Right renal cortex interstitium (tissue), 3 donors: ENCODE measurements at places on chromosomes 5 and 9. TPM values are rescaled to one million over a fixed set of nuclear protein-coding genes. Genes with fewer than 3 reads are reported as not detected.

DNA sequence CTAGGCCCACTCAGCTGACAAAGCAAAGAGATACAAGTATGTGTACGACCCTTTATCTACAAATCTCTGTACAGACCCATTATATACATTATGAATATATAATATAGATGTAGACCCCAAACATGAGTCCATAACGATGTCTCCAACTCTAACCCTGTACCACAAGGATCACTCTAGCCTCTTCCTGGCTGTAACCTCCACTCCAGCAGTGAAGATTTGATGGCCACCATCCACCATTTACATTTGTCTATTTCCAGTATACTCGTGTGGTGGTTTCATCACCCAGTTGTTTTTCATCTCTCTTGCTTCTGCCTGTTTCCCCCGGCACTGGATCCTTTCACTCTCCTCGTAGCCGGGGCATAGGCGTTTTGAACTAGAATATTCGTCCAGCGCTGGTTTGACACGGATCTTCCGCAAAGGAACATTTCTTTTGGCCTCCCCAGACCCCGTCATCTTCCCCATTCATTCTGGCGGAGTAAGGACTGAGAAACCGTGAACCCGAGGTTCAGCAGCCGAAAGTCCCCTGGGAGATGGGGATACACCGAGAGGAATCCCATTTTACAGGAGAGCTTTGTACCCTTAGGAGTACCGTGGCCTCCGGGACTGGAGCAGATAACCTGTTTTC, 828 bp upstream of the TRIO start:
- DNase-seq, result no peak

DNA sequence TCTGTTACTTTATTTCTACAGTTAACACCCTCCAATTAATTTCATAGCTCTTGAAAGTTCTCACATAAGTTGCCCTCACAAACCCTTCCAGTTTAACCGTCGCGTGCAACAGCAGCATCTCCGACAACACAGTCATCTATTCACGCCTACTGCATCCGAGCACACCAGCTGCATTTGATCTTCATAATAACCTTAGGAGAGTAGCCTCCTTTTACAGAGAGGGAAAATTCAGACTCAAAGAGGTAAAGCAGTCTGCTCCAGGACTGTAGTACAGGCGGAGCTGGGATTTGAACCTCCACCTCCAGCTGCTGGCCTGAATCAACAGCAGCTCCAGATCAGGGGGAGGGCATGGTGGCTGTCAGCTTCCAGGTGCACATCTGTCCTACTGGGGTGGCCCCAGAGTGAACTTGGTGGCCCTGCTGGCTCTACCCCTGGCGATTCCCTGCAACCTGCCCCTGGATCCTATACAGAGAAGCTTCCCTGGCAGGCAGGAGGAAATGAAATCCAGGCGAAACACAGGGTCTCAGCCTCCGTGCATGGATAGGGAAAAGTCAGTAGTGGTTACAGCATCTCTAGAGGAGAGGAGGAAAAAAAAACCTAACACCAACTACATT, 71.6 kb upstream of the UNC5A start:
- no peak for DNase-seq

DNA sequence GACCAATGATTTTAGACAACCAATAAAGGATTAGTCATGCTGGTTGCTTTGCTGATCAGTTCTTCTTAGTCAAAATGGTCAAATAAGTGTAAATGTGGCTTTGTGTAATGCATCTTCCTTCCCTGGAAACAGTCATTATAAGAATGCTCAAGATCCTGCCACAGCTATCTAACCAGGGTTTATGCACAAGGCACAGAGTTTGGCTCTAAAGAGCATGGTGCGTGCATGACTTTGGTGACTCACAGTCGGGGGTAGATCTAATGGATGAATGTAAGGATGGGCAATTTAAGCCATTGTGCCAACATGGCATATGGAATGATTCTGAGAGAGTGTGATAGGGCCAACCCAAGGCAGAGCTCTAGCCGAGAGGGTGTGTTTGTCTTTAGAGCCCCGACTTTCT, 6.5 kb downstream of the LIX1 start:
- no peak for DNase-seq

Gene CEMIP2
- polyA plus RNA-seq, result 26.3 TPM

- no peak for DNase-seq
Observed at GRCh38 chr9:89137542-89138462, 40.8 kb downstream of the SHC3 start.

DNA sequence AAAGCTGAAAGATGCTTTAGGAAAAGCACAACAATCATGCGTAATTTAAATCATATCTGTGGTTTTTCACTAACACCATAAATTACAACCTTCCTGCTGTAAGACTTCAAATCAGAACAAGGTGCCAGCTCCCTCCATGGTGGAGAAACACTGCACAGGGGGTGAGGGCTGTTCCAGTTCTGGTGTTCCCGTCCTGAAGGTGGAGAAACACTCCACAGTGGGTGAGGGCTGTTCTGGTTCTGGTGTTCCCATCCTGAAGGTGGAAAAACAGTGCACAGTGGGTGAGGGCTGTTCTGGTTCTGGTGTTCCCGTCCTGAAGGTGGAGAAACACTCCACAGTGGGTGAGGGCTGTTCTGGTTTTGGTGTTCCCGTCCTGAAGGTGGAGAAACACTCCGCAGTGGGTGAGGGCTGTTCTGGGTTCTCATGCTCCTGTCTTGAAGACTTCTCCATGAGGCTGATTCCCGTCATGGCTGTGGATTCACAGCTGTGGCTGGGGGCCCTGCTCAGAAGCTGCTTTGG, 12.9 kb downstream of the PLEKHG4B start:
- DNase-seq, result no peak

GRCh38 chr5:1352231-1353219, 7.6 kb upstream of the CLPTM1L start:
- DNase-seq, result no peak

- no peak for DNase-seq
Observed at GRCh38 chr9:2823227-2823626, 20.7 kb downstream of the PUM3 start.

Gene NMUR2
- polyA plus RNA-seq, result 0.13 TPM

Gene NTRK2
- 99.5 TPM for polyA plus RNA-seq

DNA sequence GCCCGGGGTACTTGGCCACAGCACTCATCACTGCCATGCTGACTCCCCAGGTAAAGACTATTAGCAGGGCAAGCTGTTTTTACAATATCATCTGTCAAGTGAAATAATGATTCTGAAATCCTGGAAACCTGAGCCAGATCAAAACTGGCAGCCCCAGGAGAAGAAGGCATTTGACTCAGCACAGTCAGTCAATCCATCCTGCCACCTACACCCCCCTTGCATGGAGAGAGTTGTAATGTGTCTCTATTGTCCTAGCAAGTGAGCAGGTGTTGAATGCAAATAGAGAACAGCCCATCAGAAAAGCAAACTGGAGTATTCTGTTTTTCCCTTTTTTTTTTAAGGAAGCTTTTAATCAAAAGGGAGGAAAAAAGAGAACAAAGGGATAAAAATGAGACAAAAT, 291.2 kb downstream of the BRINP1 start:
- no peak for DNase-seq

Gene LCN12
- polyA plus RNA-seq, result 15.9 TPM

Gene CCDC183
- 3.4 TPM for polyA plus RNA-seq

- DNase-seq, result peak; percentile 47
Observed at GRCh38 chr9:109258481-109259302, 62.2 kb downstream of the EPB41L4B start.

DNA sequence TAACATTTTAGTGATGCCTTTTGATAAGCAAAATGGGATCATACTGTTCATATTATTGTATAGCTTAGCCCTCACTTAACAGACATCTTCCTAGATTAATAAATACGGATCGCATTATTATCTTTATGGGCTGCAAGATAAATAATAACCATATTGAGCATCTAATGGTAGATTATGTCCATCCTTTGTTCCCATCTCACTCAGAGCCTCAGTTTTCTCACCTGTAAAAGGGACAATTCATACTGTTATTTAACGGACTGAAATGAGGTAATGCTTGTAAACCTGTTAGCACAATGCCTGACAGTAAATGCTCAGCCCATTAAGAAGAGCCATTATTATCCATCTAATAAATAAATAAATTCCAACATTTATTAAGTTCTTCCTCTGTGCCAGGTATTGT, 3.0 kb upstream of the RPL26L1 start:
- no peak for DNase-seq

DNA sequence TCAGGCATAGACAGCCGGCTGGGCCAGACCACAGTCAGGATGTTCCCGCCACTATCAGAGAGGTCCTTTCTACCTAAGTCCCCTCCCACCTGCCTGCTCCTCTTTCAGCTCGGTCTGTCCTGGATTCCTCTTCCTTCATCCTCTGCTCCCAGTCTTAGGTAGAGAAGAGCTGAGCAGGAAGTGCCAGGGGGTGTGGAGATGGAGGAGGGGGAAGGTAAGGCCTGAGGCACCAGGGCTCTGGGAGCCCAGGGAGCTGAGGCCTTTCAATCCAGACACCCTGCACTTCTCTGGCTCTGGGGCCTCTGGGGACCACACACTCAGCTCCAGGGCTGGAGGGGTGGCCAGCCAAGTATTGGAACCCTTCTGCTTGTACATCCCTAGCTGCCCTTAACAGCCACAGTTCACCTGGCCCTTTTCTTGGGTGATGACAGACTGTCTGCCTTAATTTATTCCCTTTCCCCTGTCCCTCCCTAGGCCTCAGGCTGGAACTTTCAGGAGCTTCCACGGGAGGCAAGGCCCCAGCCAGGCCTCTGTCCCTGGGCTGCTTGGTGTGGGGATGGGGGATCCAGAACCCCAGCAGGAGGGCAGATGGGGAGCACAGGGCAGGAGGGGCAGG, 15.6 kb downstream of the IRF1 start:
- DNase-seq, result no peak

- DNase-seq, result no peak
Observed at GRCh38 chr5:148778882-148779281, 47.5 kb upstream of the ADRB2 start.

DNA sequence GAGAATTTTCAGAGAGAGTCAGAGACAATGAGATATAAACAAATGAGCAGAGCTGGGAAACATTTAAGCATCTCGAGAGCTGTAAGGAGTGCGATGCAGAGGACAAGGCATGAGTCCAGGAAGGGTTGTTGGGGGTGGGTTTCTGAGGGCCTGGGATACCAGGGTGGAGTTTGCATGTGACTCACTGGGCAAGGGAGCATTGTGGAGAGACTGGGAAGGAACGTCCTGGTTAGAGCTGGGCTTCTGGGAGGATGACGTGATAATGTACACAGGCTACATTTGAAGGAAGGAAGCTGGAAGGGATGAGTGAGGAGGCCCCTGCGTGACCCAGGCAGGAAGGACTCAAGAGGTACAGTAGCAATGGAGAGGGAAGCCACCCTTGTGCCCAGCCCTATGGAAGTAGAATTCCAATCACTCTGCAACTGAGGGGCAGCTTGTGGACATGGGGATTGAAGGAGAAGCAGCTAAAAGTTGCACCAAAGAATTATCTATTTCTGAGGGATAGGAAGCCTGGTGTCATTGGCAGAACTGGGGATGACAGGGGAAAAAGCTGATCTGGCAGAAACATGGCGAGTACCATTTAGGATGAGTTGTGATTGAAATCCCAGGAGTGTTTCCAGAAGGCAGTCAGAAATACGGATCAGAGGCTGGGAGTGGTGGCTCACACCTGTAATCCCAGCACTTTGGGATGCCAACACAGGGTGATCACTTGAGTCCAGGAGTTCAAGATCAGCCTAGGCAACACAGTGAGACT, 59.3 kb upstream of the AFAP1L1 start:
- DNase-seq, result no peak

GRCh38 chr9:93588641-93589609, 12.5 kb downstream of the PHF2 start:
- no peak for DNase-seq

Gene DAP
- polyA plus RNA-seq, result 119 TPM

- no peak for DNase-seq
Observed at GRCh38 chr5:27328480-27328879, 290.1 kb upstream of the CDH9 start.

Gene NACC2
- 7.8 TPM for polyA plus RNA-seq

- no peak for DNase-seq
Observed at GRCh38 chr9:136686794-136687711, at the start of gene AGPAT2. TSS of gene AGPAT2 (minus strand) at chr9:136687457. CDS start at chr9:136687357, 100 bp downstream.

- no peak for DNase-seq
Observed at GRCh38 chr5:171470420-171470819, 51.0 kb downstream of the FGF18 start.

- DNase-seq, result no peak
Observed at GRCh38 chr9:27383524-27383923, 86.6 kb upstream of the EQTN start.

DNA sequence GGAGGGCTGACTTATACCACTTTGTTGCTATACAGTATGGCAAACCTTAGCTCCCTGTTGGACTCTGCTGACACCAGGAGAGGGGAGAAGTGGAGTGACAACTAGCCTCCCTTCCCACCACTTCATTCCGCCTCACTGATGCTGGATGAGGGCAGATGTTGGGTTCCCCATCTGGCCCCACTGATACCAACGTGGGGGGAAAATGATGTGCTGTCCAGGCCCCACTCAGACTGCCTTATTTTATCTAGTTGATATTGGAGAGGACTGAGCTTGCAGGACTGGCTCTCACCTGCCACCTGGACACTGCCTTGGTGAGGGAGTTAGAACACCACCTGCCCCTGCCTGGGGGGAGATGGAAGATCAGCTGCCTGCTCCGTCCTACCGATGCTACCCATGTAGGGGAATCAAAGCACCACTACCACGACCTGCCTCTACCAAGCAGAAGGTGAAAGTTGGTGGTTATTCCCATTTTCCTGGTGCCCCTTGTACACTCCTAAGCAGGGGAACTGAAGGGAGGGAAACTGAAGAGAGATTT, 292.1 kb downstream of the GADD45G start:
- DNase-seq, result no peak

DNA sequence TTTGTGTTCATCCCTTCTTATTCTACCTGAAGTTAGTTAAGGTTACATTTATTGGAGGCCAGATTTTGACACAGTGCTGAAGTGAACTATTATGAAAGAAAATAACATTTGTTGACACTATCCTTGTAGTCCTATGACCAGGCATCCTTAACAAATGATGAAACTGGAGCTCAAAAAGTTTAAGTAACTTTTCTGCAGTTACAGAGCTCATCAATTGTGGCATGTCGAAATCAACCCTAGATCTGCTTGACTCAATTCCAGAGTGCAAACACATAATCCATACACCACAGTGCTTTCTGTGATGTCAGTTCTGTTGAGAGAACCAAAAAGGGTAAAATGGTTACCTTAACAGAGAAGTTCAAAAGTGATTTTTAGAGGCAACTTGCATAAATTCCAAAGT, 28.6 kb downstream of the KCNN2 start:
- DNase-seq, result no peak

DNA sequence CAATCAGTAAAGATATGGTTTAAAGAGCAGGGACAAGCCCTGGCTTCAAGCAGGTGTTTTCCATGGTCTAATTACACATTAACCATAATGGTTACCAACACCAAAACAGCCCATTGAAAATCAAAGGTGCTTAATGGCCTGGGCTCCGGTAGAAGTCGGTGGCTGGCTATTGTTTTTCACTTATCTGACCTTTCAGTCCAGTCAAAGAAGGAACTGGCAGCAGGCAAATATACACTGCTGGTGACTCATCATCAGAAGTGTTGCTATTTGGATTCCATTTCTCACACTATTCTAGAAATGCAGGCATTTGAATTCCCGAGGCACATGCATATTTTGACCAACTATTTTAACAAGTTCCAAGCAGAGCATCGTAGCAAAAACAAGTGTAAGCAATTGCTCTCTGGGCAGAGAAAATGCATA, 26.3 kb upstream of the GABRP start:
- no peak for DNase-seq

GRCh38 chr5:113965225-113965624, 396.6 kb upstream of the KCNN2 start:
- DNase-seq, result no peak

Gene IL7R
- polyA plus RNA-seq, result 0.60 TPM

Gene EIF4E1B
- not detected for polyA plus RNA-seq

Gene KCNN2
- 7.1 TPM for polyA plus RNA-seq

Gene MAP3K1
- polyA plus RNA-seq, result 96.3 TPM

GRCh38 chr9:1870915-1871314, 144.2 kb upstream of the SMARCA2 start:
- DNase-seq, result no peak
